ENCODE measurements at places on chromosomes 6 and 20.
A peak's percentile ranks its signal among the peaks of the same experiment; 100 is the strongest.

DNA sequence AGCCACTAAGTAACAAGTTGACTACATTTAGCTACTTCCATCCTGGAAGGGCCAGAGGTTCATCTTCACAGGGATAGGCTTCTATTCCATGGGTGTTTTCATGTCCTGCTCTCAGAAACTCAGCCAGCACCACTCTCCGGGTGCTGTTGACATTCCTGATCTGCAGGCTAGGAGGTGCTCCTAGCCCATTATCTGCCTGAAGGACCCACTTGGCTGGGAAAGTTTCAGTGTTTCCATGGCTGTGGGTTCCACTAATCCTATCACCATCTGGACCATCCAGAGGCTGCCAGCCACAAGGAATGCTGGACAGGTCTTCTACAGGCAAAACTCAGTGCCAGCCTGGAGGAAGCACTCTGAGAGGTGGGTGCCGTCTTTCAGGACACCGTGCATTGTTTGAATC, 45.2 kb downstream of the HLA-G start:
- DNase-seq: no peak

DNA sequence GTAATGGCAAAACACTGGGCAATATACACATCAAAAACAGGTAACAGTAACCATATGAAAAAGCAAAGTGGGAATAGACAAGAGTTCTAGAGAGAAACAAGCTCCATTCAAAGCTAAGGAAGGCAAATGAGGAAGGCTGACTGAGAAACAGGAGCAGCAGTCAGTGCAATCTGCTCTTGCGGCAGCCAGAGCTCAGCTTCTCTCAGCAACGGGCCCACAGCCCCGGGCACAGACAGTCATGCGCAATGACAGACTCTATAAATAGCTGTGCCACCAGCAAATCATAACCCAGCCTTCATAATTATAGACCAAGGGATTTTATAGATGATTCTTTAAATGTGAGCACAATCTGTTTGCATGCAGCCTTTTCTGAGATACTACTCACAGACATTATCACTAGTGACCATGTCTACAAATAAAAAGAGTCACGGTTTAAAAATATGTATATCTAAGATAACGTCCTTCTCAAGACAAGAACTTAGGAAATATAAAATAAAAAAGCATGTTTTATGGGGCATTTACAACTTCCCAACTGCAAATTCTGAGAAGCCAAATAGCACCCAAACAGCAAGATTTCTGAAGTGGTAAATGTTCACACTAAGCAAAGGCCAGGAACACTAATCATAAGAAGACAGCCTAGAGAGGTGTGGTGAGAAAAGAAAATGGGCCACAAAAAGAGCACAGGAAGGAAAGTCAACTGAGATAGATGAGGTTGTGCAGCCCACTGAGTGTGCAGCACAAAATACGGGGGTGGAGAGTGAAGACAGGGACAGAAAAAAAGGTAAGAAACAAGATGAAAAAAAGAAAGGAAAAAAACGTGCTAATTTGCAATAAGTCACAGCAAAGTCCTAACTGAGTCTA, 39.9 kb upstream of the BEND6 start:
- DNase-seq: no peak

DNA sequence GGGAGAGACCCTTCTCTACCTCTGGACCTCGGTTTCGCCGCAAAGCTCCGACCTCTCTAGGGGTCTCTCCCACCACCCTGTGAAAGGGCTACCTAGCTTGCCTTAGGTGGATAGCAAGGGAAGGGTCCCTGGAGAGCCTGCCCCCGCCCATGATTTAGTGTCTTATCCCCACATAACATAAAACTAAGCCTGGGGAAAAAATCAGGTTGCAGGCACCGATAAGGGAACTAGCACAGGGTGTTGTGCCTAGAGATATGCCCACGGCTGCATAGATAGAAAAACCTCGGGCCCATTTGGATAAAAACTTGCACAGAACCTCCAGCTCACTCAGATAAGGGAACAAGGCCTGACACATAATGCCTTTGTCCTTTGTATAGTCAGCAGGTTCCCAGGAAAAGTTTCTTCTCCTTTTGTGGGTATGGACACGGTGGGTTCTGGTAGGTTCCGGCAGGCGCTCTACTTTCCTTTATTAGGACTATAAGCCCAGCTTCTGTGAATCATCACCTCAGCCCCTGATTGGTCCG, 846 bp downstream of the ZSCAN31 start:
- DNase-seq: no peak

DNA sequence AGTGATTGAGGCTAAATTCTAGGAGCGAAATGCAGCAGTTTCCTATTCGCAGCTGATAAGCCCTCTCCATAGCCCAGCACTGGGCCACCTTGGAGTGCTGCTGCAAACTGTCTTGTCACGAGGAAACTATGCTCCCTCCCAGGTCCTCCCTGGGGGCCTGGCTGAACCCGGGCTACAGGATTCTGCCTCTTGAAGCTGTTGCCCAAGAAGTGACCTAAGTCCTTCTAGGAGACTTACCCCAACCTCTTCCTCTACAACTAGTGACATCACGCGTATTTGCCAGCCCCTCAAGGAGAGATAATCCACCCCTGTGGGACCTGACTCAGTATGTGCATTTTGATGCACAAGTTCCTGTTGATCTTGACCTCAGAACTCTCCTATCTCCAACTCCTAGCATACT, 26.5 kb upstream of the ZFAND3 start:
- DNase-seq: no peak

DNA sequence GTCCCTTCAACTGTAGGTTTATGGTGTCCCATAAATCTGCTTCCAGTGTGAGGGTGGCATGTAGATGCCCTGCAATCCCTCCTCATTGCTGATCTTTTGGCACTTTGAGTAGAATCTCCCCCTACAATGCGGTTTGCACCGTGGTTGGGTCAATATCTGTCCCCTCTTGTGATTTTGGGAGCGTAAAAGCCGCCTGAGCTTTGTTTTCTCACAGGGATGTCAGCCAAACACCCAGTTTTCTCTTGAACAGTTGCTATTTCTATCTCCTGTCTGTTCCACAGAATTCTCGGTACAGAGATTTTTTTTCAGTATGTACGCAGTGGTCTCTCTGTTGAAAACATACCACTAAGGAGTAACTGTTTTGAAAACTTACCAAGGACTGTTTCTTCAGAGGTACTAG, 21.8 kb downstream of the CDS2 start:
- no peak for DNase-seq

DNA sequence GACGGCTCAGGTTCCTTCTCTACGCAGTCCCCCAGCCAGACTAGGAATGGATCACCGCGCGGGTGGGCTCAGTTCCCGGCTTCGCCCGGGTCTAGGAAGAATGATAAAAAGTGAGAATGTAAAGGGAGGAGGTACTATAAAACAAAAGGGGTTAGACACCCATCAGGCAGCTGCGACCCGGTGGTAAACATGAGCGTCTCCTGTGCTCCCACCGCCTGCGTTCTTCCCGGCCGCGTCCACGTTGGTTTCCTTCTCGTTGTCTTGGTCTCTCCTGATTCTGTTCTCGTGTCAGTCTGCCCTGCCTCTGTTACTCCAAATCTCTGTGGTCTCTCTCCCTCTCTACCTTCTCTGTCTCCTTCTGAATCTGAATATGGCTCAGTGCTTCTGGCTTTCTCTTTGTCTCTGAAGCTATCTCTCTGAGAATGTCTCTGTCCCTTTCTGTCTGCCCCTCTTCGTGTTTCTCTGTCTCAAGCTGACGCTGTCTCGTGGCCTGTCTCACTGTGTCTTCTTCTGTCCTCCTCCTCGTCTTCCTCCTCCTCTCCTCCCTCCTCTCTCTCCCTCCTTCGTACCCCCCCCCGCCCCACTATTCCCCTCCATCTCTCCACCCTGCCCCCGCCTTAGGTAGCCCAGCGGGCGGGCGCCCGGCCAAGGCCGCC, 41.6 kb upstream of the FOXP4 start:
- DNase-seq: no peak

- DNase-seq: no peak
Measured at GRCh38 chr6:32852018-32852843, 1.3 kb downstream of the TAP1 start.

DNA sequence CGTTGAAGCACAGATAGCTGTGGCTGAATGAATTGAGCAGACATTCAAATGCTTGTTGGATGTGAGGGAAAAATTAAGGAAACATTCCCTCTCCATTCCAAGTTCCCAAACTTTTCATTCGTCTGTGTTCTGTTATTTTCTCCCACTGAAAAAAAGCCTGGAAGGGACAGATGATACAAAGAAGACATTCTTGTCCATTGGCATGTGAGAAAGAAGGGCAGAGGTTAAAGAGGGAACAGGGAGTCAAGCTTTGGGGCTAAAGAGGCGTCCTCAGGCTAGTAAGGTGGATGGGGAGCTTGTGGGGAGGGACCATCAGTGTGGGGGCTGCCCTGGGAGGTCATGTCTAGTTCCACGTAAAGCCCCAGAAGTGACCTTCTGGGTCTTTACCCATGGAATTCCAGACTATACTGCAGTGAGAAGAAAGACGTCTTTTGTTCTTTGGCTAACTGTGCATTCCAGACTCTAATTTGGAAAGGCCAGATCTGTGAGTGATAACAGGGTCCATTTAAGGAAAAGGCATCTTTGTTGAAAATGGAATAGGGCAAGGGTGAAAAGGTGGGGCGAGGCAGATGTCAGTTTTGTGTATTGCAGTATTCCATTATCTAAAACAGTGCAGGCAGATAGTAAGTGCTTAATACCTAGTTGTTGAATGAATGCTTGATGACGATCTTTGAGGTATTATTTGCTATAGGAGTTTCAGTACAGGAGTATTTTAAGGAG, 117.5 kb downstream of the SOX4 start:
- DNase-seq: no peak

DNA sequence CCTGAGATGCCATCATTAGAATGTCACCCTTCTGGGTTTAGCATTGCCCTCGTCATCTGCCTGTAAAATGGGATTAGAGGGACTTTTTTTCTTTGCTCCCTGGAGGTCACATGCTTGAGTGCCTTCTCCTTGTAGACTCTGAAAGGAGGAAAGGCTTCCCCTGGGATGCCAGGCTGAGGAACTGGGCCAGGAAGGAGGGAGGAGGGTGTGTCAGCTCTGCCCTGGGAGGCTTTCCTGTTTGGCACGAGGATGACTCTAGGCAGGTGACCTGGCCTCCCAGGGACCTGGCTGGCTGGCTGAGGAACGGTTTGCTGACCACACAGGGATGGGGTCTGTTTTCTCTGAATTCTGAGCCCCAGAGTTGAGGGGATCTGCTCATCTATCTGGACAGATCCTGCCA, 137.9 kb upstream of the RNF24 start:
- DNase-seq: peak; percentile 83

- peak; percentile 70 for DNase-seq
Measured at GRCh38 chr20:4045741-4046140, 30.4 kb upstream of the RNF24 start.

DNA sequence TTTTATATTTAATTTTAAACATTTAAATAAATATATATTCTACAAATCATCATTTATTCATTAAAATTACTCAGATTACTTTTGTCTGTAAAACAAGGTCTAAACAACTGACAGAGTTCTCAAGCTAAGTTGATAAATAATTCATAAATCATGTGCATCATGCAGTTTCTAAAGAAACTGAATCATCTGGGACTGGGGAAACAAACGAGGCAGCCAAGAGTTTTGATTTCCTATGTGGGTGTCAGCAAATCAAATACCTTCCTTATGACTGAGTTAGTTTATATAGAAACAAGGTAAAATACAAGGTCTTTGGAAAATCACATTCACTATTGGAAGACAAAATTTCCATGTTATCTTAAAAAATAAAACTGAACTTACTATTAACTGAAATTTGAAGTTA, 149.9 kb upstream of the BEND6 start:
- DNase-seq: peak; percentile 13

DNA sequence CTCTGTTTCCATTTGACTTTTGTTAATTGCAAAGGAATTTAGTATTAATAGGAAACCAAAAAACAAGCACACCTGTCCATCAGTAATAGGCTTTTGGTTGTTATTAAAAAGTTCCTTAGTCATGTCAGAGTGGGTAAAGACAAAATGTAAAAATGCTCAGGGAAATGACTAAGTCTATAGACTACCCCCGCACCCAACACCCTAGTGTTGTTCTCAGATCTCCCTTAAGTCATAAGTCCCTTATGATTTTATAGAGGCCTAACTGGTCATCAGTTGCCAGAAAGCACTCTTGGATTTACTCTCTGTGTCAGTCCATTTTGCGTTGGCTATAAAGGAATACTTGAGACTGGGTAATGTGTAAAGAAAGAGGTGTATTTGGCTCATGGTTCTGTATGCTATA, 52.8 kb downstream of the MAP3K4 start:
- DNase-seq: no peak

GRCh38 chr6:83609248-83609647, 96.9 kb downstream of the PRSS35 start:
- no peak for DNase-seq

DNA sequence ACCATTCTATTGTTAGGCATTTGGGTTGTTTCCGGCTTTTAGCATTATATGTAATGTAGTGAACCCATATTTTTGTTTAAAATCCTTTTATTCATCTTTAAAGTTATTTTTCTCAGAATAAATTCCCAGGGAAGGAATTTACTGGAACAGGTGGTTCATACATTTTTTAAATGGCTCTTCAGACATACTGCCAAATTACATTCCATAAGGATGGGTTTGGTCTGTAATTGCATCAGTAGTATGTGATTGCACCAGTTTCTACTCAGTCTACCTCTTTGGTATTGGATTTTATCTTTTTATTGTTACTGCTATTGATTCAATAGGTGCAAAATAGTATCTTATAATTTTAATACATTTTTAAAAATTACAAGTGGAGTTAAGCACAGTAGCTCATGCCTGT, 27.2 kb downstream of the BRPF3 start:
- DNase-seq: no peak

DNA sequence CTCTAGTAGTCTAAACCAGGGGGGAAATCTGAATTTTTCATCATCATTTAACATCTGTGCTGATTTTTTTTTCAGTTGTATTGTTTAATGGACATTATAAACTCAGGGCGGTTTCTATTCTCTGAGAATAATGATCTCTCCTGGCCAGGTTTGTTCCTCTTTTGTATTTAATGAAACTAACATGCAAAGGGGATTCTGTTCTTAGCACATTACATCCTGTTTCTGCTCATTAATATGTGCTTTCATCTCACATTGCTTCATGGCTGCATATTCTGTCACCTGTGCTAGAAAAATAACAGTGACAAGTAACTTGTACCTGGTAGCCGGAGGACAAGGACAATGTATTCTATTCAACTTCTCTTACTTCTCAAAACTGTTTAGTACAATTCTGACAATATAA, 806 bp downstream of the HLA-DOB start:
- DNase-seq: no peak

All from RCC 7860 (cell line).